ENCODE measurements at places on chromosomes 7 and 10.

DNA sequence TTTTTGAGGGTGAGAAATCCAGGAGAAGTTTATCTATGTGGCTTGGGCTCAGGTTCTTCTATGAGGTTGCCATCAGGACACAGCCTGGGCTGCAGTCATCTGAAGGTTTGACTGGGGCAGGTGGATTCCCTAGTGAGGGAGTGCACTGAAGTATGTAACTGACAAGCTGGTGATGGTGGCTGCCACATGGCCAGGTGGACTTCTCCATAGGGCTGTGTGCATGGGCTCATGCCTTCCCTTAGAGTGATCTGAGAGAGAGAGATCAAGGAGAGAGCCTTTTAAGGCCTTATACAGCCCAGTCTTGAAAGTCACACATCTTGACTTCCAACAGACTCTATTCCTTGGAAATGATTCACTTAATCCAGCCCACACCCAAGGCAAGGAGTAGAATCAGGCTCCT, 266.6 kb upstream of the PITRM1 start:
- no peak overlapping the region for H3K4me3 ChIP-seq
- no peak overlapping the region for H3K27ac ChIP-seq
- DNase-seq: no peak
- H3K4me1 ChIP-seq: no peaks in the 10 kb centered on the region
- peaks cover 5% of the 10 kb centered on the region for H3K27me3 ChIP-seq

- H3K27me3 ChIP-seq: peaks cover 5% of the 10 kb centered on the region
- peaks cover 22% of the 10 kb centered on the region for H3K4me1 ChIP-seq
- peak overlapping the region; percentile 38 for H3K27ac ChIP-seq
- no peak for DNase-seq
These were observed 128.2 kb upstream of the CHST15 start for GRCh38 chr10:124221356-124222317.

DNA sequence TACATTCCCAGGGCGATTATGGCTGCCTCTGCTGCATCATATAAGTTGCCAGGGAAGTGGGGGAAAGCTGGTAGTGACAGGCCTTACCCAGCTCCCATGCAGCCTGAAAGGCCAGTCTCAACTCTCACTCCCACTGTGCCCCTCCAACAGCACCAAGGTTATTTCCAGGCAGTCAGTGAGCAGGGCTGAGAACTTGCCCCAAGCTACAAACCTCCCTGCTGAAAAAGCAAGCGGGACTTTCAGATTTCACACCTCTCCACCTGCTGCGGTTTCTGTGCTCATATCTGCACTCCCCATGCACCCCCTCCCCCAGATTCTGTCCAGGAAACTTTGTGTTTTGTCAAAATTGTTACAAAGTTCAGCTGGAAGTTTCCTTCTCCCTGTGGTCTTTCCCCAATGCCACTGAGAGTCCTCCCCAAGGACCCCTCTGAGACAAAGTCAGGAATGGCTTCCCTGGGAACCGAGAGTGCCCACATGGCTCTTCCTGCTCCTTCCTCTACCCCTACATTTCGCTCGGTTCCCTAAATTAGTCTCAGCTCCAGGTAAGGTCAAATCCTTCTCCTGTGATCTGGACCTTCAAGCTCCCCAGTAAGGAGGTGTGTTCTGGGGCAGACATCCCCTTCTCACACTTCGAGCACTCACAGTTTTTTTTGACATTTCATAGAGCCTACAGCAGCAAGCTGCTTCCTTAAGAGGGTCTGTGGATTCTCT, 25.3 kb upstream of the WNT2 start:
- no peak for DNase-seq
- no peak overlapping the region for H3K4me3 ChIP-seq
- H3K36me3 ChIP-seq: no peaks in the 10 kb centered on the region
- no peak overlapping the region for H3K27ac ChIP-seq
- no peaks in the 10 kb centered on the region for H3K4me1 ChIP-seq

- no peaks in the 10 kb centered on the region for H3K36me3 ChIP-seq
- no peaks in the 10 kb centered on the region for H3K27me3 ChIP-seq
- peak; percentile 47 for DNase-seq
- H3K4me3 ChIP-seq: peak overlapping the region; percentile 54
These were observed 7.8 kb upstream of the SCD start for GRCh38 chr10:100339236-100339635.

GRCh38 chr7:108484137-108484536, 27.9 kb upstream of the NRCAM start:
- H3K27me3 ChIP-seq: no peaks in the 10 kb centered on the region
- no peak for DNase-seq
- no peak overlapping the region for H3K4me3 ChIP-seq
- no peak overlapping the region for H3K27ac ChIP-seq
- peaks cover 2% of the 10 kb centered on the region for H3K4me1 ChIP-seq

DNA sequence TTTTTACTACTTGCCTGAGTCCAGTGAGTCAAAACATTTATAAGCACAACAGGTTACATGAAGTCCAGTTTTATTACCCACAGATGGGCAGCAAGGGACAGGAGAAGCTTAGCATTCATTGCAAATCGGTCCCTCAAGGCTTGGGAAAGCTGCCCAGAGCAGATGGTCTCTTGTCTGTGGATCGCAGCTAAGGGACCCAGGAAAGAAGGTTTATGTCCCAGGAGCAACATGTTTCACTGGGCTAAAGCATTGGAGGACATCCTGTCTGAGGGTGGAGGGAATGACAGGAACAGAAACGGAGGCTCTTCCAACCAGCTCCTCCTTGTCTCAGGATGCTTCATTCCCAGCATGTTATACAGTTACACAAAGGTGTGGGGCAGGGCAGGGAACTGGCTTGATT, 39.3 kb downstream of the TRIM24 start:
- H3K4me3 ChIP-seq: no peak overlapping the region
- peaks cover 14% of the 10 kb centered on the region for H3K4me1 ChIP-seq
- peaks cover 20% of the 10 kb centered on the region for H3K36me3 ChIP-seq
- no peaks in the 10 kb centered on the region for H3K27me3 ChIP-seq

DNA sequence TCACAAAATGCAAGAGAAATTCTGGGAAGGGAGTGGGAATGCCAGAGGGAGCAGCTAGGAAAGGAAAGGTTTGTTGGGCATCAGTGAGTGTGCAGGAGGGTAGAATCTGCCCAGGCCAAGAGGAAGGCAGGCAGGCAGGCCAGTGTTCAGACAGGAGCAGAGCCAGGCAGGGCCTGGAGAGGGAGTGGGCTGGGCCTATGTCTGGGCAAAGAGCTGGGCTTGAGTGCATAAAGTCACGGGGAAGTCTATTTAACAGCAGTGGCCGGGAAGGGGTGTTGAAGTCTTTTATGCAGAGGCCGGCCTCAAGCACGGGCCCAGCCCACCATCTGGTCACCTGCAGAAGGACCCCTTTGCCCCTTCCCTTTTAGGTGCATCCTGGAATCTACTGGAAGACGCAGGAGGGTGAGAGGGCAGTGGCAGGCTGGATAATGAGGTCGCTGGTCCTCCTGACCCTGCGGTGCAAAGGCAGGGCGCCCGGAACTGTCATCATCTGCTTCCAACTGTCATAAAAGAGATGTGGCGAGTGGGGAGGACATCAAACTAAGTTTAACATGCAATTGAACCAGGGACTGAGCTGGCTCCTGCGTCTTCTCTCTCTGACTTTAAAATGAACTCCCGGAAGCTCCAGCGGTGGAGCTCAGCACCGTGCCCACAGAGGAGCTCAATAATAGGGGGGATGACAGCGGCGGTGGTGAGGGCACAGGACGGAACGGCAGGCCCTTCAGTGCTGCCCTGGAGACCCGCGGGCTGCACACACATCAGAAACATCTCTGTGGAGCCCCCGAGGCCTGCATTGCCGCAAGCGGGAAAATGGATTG, 29.5 kb downstream of the CARD11 start:
- no peaks in the 10 kb centered on the region for H3K27me3 ChIP-seq
- peaks cover 26% of the 10 kb centered on the region for H3K36me3 ChIP-seq
- H3K4me1 ChIP-seq: peaks cover 28% of the 10 kb centered on the region
- peak overlapping the region; percentile 75 for H3K27ac ChIP-seq

DNA sequence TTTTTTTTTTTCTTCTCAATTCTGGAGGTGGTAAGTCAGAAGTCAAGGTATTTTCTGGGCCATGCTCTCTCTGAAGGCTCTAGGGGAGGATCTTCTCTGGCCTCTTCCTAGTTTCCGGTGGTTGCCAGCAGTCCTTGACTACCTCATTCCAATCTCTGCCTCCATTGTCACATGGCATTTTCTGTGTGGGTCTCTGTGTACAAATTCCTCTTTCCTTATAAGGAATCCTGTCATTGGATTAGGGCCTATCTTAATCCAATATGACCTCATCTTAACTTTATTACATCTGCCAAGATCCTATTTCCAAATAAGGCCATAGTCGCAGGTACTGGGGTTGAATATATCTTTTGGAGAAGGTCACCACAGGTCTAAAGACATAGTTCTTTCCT, 129.3 kb upstream of the PRR15 start:
- peaks cover 2% of the 10 kb centered on the region for H3K27me3 ChIP-seq
- no peak for DNase-seq
- no peak overlapping the region for H3K27ac ChIP-seq
- peaks cover 2% of the 10 kb centered on the region for H3K4me1 ChIP-seq

DNA sequence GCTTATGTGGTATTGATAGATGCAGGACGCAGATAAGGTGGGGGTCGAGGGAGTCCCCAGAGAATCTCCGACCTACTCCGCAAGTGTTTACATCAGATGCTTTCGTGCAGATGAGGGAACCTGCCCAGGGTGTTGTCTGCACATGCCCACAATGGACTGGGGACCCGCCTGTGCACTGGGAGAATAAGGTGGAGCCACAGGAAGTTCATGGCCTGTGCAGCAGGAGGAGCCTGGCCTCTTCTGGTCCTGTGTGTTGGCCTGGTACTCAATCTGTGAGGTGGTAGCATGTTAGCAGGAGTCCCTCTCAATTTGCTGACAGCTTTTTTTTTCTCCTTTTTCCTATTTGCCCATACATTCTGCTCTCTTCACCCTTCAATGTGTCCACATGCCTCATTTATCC, 54.1 kb upstream of the AKR1C1 start:
- no peaks in the 10 kb centered on the region for H3K36me3 ChIP-seq
- H3K27ac ChIP-seq: no peak overlapping the region
- no peak for DNase-seq
- no peak overlapping the region for H3K4me3 ChIP-seq

GRCh38 chr10:116490028-116490662, 55.6 kb upstream of the PNLIP start:
- H3K27ac ChIP-seq: no peak overlapping the region
- DNase-seq: no peak
- H3K4me3 ChIP-seq: no peak overlapping the region
- no peaks in the 10 kb centered on the region for H3K27me3 ChIP-seq
- no peaks in the 10 kb centered on the region for H3K4me1 ChIP-seq

DNA sequence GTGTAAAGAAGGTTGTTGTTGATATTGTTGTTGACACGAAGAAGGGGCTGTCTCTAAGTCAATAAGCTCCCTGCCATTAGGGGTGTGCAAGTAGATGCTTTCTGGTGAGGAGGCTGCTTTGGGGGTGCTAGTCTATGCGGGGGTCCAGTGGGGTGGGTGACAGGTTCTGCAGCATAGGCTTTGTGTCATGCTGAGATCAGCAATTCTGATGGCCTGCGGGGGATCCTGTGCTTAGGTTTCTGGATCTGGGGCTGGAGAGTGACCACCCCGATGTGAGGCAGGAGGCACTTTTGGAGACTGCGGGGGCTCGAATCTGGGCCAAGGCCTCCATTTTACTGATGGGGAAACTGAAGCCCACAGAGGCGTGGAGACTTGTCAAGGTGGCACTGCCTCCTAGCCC, 5.1 kb downstream of the AQP1 start:
- no peak overlapping the region for H3K27ac ChIP-seq
- H3K27me3 ChIP-seq: peaks cover 5% of the 10 kb centered on the region
- no peaks in the 10 kb centered on the region for H3K36me3 ChIP-seq
- DNase-seq: no peak
- no peaks in the 10 kb centered on the region for H3K4me1 ChIP-seq
